ENCODE measurements at places on chromosomes 5 and 9.

DNA sequence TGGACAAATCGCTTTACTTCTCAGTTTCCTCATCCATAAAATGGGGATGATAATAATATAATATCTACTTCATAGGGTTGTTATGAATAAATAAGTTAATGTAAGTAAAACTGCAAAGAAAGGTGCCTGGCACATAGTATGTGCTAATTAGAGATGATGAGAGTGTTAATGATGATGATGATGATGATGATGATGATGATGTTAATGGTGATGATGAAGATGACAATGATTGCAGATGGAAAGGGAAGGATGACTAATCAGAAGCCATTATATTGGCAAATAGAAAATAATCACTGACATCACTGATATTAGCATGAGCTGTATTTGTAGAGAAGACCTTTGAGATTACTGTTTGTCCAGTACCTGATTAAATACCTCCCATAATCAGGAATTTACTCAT lies 20.6 kb downstream of the RAD1 start:
- no peak for DNase-seq

GRCh38 chr5:123359454-123360200 lies 63.6 kb downstream of the CEP120 start:
- no peak for DNase-seq

DNA sequence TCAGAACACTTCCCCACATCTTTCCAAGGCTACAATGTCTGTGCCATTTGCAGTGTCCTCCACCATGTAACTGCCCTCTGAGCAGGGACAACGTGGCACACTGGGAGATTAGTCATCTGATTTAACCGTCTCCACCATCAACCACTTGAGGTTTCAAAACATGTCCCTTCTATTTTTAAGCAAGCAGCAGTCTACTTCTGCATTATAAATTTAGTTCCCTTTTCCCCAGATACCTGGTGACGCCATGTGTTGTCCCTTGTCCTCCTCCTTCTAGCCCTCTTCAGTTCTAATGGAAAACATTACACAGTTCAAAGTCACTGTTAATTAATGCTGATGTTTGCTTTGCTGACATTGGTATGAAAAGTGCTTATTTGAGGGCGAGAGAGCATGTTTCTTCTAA lies 52.8 kb downstream of the ATP10B start:
- no peak for DNase-seq

DNA sequence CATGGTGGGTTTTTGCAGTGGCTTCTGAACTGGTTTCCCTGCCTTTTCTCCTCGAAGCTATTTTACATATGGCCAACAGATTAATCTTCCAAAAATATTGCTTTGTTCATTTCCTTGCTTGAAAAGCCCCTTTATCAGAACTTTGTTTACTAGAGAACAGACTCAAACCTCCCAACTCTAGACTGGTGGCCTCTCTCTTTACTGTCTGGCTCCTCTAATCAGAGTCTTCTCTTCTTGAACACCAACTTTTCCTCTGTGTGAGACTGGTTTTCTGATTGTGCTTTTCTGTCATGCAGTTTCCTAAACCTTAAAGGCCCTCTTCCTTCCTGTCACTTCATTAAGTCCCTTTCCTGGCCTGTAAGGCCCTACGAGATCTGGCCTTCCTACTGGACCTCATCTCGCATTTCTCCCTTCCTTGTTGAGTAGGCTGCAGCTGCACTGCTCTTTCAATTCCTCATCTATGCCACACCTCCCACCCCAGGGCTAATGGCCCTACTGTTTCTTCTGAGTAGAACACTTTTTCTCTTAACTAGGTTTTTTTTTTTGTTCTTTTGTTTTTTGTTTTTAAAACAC lies 5.7 kb downstream of the C9orf43 start:
- no peak for DNase-seq

DNA sequence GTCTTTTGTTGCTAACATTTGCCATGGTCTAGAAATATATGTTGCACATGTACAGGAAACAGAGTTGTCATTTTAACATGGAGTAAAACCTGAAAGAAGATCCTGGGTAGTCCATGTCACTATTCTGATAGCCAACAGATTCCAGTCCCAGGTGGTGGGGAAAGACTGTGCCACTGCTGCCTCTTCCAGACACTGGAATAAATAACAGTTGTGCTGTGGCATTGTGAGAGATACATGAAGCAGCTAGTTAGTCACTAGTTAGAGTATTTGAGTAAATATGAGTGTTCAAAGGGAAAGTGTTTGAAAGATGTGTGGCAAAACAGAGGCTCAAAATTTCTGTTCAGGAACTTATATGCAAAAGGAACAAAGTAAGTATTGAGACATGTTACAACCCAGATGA lies 1408.3 kb downstream of the EFNA5 start:
- no peak for DNase-seq

DNA sequence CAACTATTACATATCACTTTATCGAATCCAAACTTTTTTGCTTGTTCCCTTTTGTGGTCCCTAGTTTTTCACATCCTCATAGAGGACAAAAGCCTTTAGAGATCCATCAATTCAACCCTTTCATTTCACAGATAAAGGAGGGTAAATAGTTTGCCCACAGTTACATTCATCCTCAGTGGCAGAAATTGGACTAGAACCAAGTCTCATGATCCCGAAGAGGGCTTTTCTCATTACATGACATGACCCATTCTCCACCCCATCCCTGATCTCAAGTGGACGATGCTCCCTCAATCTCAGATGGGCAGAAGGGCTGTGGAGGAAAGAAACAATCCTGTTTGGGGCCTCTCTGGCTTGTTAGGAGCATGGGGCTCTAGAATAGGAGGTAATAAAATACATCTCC lies 23.1 kb downstream of the TICAM2 start:
- DNase-seq: no peak

DNA sequence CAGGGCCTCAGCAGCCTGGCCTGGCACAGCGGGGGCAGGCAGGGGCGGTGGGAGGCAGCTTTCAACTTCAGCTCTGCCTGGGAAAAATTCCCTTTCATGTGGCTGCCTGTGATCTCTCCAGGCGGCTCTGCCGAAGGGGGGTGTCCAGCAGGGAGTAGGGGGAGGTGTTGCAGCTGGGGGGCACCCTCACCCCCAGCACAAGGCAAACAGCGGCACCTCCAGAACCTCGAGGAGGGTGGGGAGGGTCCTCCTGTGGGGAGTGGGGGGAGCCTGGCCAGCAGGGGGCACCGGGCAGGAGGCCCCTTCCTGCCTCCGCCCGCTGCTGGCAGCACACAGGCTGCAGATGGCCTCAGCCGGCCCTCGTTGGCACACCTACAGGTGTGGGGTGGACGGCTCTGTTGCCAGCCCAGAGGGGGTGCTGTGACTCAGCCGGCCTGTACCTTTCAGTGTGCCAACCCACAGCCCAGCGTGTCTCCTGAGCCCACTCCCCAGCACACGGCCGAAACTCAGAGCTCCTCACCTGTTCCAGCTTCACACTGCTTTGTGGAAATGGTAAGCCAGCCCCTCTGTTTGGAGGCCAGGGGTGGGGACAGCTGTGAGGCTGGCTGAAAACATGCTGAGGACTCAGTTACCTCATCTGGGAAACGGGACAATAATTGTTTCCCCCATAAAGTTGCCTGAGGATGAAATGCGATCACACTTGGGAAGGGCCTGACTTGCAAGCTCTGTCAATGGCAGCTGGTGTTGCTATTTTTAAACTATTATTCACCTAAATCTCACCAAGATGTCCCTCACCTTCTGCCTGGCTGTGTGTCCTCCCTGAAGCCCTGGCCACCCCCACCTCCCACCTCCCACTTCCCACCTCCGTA lies 37.0 kb downstream of the CXXC5 start:
- no peak for DNase-seq

DNA sequence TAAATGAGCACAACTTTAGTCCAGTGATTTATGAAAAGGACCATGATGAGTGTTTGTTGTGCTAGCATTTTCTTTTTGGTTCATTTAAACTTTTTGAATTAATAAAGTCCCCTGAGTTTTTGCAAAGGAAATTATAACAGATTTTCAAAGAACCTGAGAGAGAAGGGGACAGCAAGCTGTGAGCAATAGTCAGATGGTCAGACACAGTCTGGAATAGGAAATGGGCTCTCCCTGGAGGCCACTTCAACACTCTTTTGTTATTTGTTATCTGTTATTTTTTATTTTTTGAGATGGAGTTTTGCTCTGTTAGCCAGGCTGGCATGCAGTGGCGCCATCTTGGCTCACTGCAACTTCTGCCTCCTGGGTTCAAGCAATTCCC lies 171.1 kb downstream of the ARHGEF28 start:
- DNase-seq: no peak

- DNase-seq: no peak
These were observed 74.0 kb downstream of the PCSK5 start for GRCh38 chr9:75964427-75964826.

DNA sequence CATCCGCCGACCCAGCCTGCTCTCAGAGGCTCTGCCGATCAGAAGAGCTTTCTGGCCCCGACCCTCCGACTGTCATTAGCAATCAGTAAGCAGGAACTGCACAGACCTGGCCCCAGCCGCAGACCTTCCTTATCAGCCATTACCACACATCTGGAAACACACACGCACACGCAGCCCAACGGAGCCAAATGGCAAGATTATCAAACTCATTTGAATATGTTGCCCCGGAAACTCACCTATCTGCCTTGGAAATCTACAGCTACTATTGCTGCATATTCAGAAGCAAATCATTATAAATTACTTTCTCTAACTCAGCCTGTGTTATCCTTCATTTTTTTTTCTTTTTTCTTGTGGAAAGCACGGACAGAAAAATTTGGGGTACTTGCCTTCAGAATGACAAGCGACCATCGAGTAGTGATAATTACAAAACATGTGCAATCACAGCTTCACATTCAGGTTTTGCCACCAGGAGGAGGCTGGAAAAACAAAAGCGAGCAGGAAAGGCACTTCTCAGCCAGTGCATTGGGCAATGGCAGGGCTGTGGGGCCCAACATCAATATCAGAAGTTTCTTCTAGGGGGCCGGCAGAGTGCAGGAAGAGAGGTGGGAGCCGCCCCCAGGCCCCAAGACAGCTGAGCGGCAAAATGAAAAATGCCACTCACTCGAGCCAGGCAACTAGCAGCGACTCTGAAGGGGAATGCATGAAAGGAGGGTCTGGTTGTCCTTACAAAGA lies 122.3 kb downstream of the VAV2 start:
- no peak for DNase-seq

DNA sequence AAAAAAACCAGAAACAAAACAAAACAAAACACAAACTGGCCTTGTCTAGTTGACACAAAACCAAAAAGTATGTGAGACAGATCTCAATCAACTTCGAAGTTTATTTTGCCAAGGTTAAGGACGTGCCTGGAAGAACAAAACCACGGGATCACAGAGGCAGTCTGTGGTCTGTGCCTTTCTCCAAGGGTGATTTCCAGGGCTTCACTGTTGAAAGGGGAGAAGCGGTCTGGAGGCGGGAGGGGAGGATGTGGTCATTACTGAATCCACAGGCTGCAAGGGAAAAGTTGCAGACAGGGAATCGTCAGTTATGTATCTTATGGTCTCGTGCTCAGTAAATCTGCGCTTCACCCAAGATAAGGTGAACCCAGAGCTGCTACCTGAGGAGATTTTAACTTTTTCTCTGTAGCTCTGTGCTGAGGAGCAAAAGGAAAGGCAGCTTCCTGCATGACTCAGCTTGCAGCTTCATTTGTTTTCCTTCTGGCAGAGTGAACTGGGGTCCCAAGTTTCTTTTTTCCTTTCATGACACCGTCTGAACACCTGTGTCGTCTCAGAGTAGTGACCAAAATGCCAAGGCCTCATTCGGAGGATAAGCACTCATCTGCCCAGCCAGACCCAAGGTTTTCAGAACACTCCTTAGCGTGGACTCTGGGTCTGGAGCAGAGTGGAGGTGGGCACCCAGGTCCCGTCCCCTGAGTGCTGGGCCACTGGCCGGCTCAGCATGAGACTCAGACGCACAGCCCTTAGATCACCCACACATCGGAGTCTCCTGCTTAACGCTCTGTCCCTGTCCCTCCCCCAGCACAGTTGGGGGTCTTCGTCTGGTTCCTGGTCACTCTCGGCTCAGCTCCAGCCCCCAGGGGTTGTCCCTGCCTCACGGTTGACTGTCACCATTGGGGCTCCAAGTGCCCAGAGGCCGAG lies 25.9 kb downstream of the ROPN1L start:
- DNase-seq: no peak

DNA sequence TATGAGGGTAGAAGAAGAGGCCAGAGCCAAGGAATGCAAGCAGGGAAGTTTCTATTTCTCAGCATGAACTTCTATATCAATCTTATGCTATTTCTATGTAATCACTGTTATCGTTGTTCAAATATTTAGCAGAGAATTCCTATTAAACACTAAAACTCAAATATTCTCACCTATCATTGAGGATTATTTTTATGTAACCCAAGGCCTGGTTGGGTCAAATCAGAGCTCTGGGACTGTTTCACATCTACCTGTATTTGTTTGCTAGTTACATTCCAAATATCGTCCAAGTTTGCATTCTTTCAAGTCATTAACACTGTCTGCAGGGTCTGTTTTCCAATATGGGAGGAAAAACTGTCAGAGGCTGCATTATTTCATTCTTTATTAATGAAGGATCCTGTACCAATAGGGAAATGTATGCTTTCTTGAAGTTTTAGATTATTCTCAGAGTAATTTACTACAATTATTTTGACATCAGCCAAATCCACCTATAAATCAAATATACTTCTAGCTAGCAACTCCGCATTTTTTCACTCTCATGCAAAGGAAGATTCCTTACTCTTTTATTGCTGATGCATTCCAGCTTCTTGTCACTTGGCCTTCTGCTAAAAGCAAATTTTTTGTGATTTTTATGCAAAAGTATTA lies 52.2 kb downstream of the LURAP1L start:
- DNase-seq: no peak

DNA sequence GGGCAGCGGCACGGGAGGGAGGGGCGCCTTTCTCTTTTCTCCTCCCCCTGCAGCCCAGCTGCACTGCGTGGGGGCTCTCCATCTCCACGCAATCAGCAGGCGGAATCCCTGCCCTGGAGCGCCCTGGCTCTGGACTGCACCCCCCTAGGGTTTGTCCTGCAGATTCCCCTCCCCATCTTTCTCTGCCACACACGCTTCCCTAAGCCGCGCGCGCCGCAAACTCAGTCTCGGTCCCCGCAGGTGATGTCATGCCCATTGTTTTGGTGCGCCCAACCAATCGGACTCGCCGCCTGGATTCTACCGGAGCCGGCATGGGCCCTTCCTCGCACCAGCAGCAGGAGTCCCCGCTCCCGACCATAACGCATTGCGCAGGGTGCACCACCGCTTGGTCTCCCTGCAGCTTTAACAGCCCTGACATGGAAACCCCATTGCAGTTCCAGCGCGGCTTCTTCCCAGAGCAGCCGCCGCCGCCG lies at the start of gene KCNN2:
KCNN2 (plus strand) TSS at position 347 of the 473 bp plus-strand sequence; CDS start at position 417, 70 bp downstream.
- DNase-seq: no peak

GRCh38 chr9:132609184-132609583 lies 26.8 kb downstream of the BARHL1 start:
- DNase-seq: no peak

- no peak for DNase-seq
These were observed 25.3 kb downstream of the OSMR start for GRCh38 chr5:38871058-38871605.

GRCh38 chr5:50822761-50823160 lies 156.3 kb downstream of the PARP8 start:
- DNase-seq: no peak

Data from CD4-positive, alpha-beta T cell treated with Interleukin-10 for 1 hour (primary cell).